ENCODE measurements at places on chromosomes 6 and 20.

DNA sequence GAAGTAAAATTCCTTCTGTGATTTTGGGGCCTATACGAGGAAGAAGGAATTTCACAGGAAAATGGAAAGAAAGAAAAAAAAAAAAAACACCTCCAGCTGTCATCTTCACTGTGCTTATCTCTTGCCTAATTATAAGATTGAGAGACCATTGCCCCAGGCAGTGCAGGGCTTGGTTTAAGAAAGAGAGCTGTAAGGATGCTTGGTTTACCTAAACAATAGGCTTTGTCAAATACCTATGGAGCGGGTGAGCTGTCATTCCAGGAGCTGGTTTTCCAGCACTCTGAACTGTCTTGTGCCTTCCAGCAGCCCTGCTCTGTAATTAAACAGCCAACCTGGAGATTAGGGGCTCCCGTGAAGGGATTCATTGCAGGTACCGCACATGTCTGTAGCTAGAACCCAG, 137.8 kb downstream of the EDN3 start:
- DNase-seq: no peak

DNA sequence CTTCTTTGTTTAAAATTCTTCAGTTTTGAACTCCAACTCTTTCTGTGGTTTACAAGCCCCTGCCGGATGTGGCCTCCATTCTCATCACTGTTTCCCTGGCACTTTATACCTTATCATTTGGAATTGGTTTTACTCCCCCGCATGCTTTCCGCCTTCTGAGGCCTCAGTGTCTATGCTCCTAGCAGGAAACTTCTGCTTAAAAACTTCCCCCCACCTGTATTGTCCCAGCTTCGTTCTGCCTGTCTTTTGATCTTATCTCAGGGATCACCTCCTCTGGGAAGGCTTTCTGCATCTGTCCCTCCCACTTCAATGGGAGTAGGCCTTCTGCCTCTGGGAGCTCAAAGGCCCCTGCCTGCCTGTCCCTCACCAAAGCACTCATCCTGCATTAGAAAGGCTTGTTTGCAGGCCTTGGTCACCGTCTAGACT, 3.4 kb upstream of the ANGPT4 start:
- DNase-seq: no peak

GRCh38 chr6:43521836-43522235, 4.9 kb downstream of the POLR1C start:
- DNase-seq: no peak

GRCh38 chr20:57439432-57439831, 48.2 kb downstream of the RBM38 start:
- DNase-seq: no peak

DNA sequence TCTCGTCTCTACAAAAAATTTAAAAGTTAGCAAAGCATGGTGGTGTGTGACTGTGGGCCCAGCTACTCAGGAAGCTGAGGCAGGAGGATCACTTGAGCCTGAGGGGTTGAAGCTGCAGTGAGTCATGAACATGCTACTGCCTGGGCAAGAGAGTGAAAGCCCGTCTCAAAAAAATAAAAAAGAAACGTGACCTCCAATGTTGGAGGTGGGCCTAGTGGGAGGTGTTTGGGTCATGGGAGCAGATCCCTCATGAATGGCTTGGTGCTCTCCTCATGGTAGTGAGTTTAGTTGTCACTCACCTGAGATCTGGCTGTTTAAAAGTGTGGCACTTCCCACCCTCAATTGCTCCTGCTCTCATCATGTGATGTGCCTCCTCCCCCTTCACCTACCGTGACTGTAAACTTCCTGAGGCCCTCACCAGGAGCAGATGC, 24.3 kb downstream of the RBL1 start:
- no peak for DNase-seq

DNA sequence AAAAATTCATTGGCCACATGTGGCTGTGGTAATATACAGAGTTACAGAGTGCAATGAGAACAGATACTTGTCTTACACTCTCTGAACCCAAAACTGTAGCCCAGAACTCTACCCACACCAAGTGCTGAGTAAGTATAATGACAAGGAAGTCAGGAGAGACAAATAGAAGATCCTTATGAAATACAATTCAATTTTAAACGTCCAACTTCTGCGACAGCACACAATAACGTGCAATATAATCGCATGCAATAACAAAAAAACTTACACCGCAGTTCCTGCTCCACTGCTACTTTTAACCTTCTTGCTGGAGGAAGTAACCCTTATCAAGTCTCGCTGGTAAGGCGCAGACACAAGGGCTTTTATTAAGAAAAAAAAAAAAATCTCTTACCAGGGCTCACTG, 881 bp downstream of the SFT2D1 start:
- DNase-seq: no peak

DNA sequence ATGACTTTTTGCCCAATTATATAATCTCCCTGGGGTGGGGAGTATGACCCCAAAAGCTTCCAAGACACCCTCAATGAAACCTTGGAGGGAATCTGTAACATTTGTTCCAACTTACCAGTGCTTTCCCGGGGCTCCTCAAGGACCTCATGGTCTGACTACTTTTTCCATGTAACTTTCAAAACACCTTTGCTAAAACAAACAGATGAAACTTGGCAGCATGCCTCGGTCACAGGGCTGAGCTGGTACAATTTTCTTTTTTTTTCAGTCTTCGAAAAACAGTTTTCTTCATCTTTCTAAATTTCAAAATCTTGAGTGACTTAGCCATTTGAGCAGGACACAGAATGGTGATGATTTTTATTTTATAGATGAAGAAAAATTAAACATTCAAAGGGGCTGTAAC, 241.2 kb downstream of the BMP7 start:
- DNase-seq: no peak

Data from hepatocyte (in vitro differentiated cells).